Esophagus squamous epithelium (tissue), 5 donors: ENCODE measurements at places on chromosomes 3 and 15.

- DNase-seq = no peak
Measured at GRCh38 chr3:37991109-37991508, 523 bp downstream of the VILL start.

DNA sequence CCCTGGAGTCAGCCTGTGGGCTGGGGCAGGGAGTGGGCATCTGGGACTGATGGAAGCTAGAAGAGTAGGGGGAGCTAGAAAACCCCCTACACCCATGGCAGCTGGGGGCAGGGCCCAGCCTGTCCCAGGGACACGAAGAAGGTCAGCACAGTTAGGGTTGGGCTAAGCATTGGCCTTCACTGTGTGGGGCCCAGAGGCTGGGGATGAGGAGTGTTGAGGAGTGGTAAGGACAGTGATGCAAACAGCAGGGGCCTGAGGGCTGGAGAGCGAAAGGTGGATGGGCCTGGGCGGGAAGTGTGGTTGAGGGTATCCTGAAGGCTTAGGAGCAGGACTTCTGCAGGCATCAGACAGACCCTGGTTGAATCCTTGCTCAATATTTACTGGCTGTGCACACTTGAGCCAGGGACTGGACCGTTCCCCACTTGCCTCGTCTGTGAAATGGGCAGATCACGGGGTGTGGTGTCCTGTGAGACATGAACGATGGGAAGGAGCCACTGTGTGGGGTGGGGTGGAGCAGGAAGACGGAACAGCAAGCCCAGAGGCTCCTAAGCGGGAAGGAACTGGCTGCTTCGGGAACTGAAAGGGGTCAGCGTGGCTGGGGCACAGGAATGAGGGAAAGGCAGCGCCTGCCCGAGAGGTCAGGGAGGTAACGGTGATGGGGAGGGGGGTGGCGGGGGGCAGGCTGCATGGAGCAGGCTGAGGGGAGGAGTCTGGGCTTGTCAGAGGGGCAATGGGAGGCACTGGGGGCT lies 7.3 kb downstream of the PRKCD start:
- no peak for DNase-seq

- no peak for DNase-seq
Measured at GRCh38 chr3:45783667-45784066, 12.7 kb downstream of the SLC6A20 start.

DNA sequence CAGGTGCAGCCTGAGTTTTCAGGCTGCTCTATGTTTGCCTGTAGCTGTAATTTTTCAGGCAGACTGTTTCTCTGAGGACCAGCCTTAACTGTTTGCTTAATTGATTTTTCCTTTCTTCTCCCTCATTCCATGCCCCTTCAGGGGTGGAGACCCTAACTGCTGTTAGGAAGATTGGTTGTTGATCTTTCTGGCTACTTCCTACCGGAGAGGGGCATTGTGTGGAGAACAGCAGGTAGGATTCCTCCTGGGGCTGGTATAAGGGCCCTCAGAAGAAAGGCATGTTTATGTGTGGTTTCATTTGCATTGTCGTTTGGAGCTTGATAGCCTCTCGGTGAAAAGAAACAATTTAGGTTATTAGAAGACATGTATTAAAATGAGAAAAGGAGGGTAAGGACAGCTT lies 56.9 kb upstream of the GOLGA6L2 start:
- no peak for DNase-seq

- no peak for DNase-seq
Measured at GRCh38 chr3:49257187-49257586, 19.8 kb downstream of the C3orf62 start.

DNA sequence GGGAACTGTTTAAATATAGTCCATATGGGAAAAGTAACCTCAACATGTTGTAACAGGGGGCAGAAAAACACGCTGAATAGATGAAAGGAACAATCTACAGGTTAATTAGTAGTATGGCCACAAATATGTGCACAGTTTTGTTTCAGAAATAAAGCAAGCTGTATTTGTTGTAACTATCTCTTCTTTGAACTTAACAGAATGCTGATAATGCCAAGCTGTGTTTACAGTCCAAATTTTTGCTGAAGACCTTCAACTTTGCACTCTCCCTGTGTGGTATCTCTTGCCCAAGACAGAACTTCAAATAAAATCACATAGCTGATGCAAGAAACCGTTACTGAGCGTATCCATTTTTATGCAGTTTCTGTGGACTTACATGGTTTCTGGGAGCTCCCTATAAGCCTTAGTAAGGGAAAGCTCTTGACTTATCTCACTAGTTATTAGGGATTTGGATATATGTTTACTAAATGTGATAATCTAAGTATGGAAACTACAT lies 425.4 kb upstream of the TPRG1 start:
- no peak for DNase-seq

- no peak for DNase-seq
Measured at GRCh38 chr3:135007607-135008006, 212.5 kb downstream of the EPHB1 start.

GRCh38 chr3:101989578-101990200 lies 140.4 kb downstream of the NFKBIZ start:
- DNase-seq = no peak

- no peak for DNase-seq
Measured at GRCh38 chr15:68402432-68403160, 29.4 kb downstream of the ITGA11 start.

DNA sequence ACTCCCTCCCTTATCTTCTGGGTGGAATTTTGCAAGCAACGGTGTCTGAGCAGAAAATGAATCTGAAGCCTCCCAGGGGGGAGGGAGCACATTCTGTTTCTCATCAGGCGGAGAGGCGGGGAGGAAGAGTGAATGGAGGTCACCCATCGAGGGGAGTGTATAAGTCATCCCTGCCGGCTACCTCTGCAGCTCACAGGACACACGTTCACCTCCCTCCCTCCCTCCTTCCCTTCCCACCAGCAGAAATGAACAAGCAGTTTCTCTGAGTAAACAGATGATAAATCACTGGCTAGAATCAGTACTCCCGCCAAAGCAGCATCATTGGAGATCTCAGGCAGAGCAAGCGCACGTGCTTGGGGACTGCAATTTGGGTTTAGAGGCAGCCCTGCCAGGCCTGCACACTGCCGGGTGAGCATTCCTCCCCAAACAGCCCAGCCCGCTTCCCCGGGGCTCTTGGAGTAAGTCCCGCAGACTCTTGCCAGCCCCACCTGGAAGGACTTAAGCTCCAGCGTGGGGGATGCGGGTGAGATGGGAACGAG lies 38.3 kb downstream of the CPN2 start:
- DNase-seq = no peak

- DNase-seq = no peak
Measured at GRCh38 chr15:90075420-90076289, 26.6 kb downstream of the IDH2 start.
